ENCODE measurements at places on chromosomes 7 and 10. TPM values are rescaled to one million over a fixed set of nuclear protein-coding genes. Genes with fewer than 3 reads are reported as not detected.

The MPLKIP gene
- 19.3 TPM for total RNA-seq

The CLRN3 gene
- total RNA-seq = 0.09 TPM

The CNPY4 gene
- 36.7 TPM for total RNA-seq

The MOGAT3 gene
- total RNA-seq = not detected

The AGR3 gene
- not detected for total RNA-seq

The GRID2IP gene
- total RNA-seq = under 0.01 TPM

The PDE1C gene
- 0.38 TPM for total RNA-seq

The PROSER2 gene
- total RNA-seq = 5.0 TPM

The PLPP4 gene
- total RNA-seq = 11.0 TPM

The CYP2C19 gene
- not detected for total RNA-seq

The NODAL gene
- total RNA-seq = not detected

The MYO1G gene
- total RNA-seq = under 0.01 TPM

The GPR85 gene
- 0.19 TPM for total RNA-seq

The HDAC9 gene
- total RNA-seq = 1.8 TPM

The GHRHR gene
- 0.27 TPM for total RNA-seq

The MMRN2 gene
- total RNA-seq = 430 TPM

The MLXIPL gene
- not detected for total RNA-seq

The BAMBI gene
- 2.2 TPM for total RNA-seq

The CLDN3 gene
- total RNA-seq = 0.09 TPM

The AMZ1 gene
- 0.19 TPM for total RNA-seq

The VTI1A gene
- 21.8 TPM for total RNA-seq

The WNT16 gene
- total RNA-seq = not detected

The PHYHIPL gene
- total RNA-seq = not detected

The CYP2W1 gene
- not detected for total RNA-seq

The UCMA gene
- not detected for total RNA-seq

The LIPJ gene
- total RNA-seq = not detected

The SPDYE9 gene
- total RNA-seq = not detected

All from endothelial cell of coronary artery (primary cell).